NCI-H748 treated with DMSO at 0.1 percent for 48 hours (cell line): ENCODE measurements at places on chromosomes 5 and 9.

DNA sequence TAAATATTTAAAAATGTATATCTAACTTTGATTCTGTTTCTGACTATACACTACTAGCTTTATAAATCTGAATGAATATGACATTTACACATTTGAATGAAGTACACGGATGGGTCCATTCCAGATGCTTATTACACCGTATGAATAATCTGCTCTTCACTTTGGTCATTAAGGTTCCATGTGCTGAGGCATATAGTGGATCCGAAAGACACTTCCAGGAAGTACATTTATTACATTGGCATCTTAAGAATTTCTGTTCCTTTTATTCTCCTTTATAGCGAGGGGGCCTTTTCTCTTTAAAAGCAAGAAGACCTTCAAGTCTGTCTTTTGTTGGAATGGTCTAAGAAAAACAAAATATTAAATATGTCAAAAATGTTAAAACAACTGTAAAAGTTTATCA lies 147.6 kb downstream of the AUH start:
- DNase-seq = no peak

DNA sequence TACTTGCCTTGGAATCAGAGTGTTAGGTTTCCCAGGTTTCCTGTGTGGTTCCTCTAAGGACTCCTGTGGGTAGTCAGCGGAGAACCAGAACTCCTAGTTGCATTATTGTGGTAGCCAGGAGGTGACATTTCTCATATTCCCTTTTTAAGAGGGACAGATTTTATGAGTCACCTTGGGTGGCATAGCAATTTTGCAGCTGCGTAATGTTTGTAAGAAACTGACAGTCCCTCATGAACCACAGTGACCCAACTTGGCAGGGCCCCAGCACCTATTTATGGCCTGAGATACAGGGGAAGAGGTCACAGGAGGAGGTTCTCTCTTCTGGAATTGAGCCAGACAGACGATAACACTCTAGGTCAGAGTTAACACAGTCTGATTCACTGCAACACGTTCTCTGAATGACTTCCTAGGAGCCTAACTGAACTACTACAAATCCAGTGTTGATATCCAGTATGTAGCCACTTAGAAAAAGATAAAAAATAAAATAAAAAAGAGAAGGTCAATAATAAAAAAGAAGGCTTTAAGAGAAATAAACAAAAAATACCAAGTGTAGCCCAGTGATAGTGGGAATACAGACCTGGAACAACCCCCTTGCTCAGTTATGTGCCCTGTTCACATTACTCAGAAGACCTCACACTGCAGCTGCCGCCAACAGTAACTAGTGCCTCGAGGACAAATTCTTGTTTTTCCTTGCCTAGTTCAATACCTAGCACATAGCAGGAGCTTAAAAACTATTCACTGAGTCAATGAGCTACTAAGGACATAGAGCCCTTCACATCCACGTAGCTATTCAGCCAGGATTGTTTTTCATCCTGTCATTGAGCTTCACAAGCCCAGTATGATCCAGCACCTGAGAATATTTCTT lies 50.7 kb upstream of the VLDLR start:
- peak; percentile 86 for DNase-seq

GRCh38 chr9:21395778-21396717 lies 10.8 kb upstream of the IFNA2 start:
- DNase-seq = no peak

GRCh38 chr5:58075907-58076306 lies 384.0 kb downstream of the PLK2 start:
- DNase-seq = no peak
